ENCODE measurements at places on chromosomes 11 and 22.
A peak's percentile ranks its signal among the peaks of the same experiment; 100 is the strongest.

DNA sequence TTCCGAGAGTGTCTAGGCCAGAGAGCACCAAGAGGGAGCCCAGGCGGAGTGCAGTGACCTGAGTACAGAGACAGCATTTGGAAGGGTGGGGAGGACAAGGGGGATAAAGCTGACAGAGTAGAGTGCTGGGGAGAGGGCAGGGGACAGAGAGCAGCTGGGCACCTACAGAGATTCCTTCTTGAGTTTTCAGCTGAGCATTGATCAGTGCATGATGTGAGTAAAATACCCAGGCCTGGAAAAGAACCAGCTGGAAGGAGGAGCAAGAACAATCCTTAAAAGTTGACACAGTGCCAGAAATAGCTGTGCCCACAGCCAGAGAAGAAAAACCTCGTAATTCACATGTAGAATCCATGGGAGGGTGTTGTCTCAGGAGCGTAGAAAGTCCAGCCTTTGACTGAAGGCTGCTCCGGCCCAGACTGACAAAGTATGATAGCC, 33.9 kb upstream of the PANX2 start:
- no peak for DNase-seq

GRCh38 chr11:27392278-27393114, 29.5 kb upstream of the CCDC34 start:
- DNase-seq: no peak

- DNase-seq: peak; percentile 45
Measured at GRCh38 chr11:93842461-93842860, 8.0 kb downstream of the VSTM5 start.

DNA sequence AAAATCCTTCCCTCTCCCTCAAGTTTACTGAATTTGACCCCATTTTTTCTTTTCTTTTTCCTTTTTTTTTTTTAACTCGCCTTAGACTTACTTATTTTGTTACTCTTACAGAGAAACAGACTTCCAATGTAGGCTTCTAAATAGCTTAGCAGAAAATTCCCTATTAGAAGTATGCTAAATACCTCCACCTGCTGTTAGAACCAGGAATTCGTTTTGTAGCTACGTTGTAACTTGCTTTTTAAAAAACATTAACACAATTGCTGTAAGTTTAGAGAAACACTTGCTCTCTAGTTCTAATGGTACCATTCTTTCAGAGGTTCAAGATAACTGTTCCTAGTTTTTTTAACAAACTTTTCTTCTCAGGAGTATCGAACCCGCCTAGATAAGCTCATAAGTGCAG, 324.2 kb downstream of the DCDC1 start:
- DNase-seq: no peak

DNA sequence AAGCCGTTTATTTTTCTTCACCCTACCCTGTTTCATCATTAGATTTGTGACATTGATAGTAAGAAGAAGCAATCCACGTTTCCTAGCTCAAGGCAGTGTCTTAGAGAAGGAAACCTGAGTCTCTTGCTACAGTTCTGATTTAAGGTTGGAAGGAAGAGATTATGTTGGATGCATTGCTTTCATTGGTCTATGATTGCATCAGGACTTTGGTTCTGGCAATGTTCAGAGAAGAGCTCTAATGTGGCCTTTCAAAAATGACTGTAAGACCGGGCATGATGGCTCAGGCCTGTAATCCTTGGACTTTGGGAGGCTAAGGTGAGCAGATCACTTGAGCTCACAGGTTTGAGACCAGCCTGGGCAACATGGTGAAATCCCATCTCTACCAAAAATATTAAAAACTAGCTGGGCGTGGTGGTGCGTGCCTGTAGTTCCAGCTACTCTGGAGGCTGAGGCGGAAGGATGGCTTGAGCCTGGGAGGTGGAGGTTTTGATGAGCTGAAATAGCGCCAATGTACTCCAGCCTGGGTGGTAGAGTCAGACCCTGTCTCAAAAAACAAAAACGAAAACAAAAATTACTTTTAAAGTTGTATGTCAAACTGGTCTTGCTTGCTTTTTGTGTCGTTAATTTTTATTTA, 4.1 kb downstream of the NUCB2 start:
- no peak for DNase-seq

- DNase-seq: no peak
Measured at GRCh38 chr22:32578752-32579151, 104.1 kb downstream of the FBXO7 start.

DNA sequence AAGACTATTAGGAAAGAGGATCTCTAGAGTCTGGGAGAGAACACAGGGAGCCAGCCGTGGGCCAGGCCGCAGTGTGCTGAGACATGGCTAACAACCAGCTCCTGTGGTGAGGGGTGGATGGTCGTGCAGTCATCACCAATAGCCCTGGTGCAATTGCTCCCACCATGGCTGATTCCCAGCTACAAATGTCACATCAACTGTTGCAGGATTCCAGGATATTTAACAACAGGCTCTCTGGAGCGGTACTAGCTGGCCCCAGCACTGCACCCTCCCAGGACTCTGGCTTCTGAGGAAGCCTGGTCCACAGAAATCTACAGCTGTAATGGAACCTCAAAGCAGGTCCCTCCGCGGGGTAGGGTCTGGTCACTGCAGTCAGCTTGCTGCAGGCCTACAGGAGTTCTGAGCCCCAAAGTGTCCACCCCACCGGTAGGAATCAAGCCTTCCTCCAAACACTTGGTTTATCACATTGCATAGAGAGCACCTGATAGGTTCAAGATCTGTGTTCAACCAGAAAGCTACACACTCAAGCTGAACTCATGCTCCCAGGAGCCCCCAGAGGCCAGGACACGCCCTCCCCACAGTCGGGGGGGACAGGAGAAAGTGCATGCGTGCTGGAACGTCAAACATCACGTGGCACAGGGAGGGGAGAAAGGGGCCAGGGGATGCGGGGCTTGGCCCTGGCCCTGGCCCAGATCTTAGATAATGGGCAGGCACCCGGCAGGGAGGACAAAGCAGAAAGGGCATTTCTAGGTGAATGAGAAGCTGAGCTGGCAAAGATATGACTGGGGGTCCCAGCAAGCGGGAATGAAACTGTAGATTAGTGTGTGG, 609.0 kb downstream of the TBC1D22A start:
- peak; percentile 35 for DNase-seq

DNA sequence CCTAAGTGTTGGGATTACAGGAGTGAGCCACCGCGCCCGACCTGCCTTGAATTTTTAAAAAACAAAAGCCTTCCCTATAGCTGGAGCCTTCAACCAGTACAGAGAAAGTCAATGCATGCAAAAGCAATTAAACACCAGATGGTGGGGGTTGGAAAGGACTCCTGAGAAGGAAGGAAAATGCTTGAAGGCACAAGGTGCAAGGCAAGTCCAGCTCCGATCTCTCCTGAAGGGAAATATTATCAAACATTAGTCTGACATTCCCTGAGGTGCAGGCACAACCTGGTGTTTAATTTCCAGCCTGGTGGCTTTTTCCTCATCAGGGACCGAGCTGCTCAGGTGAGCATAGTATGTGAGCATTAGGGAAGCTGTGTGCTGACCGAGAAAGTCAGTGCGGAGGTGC, 12.9 kb upstream of the RAPSN start:
- no peak for DNase-seq

DNA sequence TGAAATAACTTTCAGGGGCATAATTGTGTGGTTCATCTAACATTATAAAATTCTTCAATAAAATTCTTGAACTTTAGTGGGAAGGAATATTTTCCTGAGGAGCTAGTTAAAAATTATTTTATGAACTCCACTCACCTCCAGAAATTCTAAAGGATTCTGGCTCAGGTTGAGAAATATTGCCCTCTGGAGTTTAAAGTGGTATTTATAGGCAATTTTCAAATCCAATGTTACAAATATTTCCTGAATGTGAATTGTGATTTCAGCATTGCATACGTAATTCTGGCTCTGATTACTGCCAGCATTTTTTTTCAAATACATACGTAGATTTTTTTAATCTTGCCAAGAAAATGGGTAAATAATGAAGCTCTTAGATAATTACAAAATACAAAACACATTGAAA, 598.2 kb upstream of the ANO3 start:
- no peak for DNase-seq

- no peak for DNase-seq
Measured at GRCh38 chr11:67581469-67581868, 2.1 kb upstream of the GSTP1 start.

DNA sequence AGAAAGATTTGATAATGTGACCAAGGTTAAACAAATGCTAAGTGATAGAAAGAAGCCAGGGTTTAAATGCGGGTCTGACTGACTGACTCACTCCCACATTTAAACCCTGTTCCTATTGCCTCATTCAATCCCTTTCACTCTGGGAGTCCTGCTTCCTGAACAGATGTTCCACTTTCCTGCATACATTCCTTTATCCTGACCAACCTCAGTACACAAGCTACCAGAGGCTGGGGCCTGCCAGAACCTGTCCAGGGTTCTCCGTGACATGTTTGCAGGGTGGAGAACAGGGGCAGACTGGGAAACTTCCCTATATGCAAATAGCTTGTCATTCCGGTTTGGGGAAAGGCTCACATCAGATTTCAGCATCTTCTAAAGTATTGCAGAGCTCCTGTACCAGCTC, 3.0 kb upstream of the ANKK1 start:
- DNase-seq: peak; percentile 58

DNA sequence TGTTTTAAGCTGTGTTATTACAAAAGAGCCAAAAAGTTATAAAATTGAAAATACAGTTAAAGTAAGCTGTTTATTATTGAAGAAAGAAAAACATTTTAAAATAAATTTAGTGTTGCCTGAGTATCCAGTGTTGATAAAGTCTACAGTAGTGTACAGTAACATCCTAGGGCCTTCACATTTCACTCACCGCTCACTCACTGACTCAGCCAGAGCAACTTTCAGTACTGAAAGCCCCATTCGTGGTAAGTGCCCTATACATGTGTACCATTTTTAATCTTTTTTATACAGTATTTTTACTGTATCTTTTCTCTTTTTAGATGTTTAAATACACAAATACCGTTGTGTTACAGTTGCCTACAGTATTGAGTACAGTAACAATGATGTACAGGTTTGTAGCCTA, 35.0 kb downstream of the POLD3 start:
- DNase-seq: no peak

- no peak for DNase-seq
Measured at GRCh38 chr11:36240801-36241200, 48.4 kb downstream of the COMMD9 start.

GRCh38 chr22:22909605-22910271, 22.1 kb downstream of the IGLL5 start:
- no peak for DNase-seq

DNA sequence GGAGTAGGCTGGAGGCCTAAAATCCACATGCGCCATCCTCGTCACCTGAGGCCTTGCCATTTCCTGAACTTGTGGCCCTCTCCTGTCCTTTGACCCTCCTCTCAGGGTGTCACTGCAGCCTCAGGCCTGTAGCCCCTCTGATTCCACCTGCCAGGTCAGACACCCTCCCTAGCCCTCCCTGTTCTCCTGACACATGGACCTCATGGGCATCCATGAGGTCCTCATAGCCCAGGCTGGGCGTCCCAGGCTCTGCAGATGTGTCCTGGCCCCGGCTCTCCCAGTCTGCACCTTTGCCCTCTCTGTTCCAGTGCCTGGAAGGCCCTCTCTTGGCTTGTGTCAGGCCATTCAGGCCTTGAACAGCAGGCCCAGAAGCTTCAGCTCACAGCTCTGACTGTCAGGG, 15.8 kb downstream of the RAB36 start:
- DNase-seq: no peak

- DNase-seq: no peak
Measured at GRCh38 chr11:132119573-132119972, 749.2 kb downstream of the NTM start.

- no peak for DNase-seq
Measured at GRCh38 chr22:45452565-45453379, 39.3 kb downstream of the RIBC2 start.

- DNase-seq: no peak
Measured at GRCh38 chr11:46693597-46694012, 6.8 kb downstream of the ARHGAP1 start.

GRCh38 chr22:18110194-18110953, at the start of gene TUBA8:
Gene TUBA8 (plus strand): TSS chr22:18110809. CDS start chr22:18110866, 57 bp downstream.
- no peak for DNase-seq

- DNase-seq: no peak
Measured at GRCh38 chr11:36212564-36213392, 76.4 kb downstream of the COMMD9 start.

GRCh38 chr22:20426259-20426615, 11.4 kb downstream of the SCARF2 start:
- no peak for DNase-seq

DNA sequence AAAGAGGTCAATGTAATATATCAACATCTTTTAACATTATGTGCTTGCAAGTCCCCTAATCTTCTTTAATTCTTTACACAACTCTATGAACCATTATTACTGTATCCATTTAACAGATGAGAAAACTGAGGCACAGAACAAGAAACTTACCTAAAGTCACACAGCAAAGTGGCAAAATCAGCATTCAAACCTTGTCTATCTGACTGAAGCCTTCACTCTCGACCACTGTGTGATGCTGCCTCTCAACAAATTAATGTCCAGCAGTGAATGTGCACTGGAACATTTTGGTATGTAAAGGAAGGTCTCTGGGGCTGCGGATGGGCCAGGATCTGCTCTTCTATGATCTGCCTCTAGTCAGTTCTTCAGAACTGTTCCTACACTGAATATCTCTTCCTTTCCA, 42.1 kb downstream of the PRCP start:
- DNase-seq: no peak

DNA sequence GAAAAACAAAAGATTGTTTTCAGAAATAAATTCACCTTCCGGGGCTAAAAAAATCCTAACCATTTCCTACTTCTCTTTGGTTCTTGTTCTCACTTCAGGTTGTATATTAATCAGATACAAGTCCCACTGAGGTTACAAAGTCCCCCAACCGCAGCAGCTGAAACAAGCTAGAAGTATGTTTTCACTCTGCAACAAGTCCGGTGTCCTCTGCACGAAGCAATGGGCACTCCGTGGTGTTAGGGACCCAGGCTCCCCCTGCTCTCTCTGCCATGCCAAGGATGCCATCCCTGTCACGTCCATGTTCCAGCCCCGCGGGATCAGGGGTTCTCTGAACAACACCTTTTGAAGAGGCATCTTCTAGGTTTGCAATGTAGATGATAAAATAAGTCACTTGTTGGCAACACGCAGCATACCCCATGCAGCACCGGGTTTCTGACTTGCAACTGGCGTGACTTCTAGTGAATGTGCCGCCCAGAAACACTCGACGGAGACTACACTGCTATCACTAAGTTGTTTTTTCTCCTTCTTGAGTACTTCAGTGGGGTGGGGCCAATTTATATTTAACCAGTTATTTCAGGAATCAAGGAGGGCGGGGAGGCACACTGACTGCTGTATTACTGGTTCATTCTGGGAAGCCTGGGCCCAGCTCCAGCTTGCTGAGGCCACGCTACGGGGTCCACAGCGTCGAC, 25.4 kb upstream of the GSTP1 start:
- DNase-seq: no peak

Data from SJSA1 (cell line).